Stimulated activated CD4-positive, alpha-beta T cell treated with anti-CD3 and anti-CD28 coated beads, Interleukin-12 subunit alpha, Interleukin-12 subunit beta, amount 100 ng/mL, for 4 hours (primary cell): ENCODE measurements at places on chromosomes 16 and 17.

DNA sequence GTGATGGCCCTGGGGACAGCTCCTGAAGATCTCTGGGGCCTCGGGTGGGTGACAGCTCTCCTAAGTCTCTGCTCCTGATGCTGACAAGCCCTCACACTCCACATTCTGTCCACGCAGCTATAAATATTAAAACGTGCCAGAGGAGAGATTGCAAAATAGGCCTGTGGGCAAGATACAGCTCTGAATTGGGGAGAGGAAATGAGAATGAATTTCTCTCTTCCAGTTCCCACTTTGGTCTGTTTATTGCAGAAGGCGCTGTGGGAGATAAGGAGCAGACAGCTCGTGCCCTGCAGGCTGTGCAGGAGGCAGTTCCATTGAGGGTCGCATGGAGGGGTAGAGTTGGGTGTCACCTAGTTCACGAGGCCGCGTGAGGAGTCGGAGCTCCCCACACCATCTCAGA lies 87.5 kb upstream of the SDK2 start:
- DNase-seq: no peak

DNA sequence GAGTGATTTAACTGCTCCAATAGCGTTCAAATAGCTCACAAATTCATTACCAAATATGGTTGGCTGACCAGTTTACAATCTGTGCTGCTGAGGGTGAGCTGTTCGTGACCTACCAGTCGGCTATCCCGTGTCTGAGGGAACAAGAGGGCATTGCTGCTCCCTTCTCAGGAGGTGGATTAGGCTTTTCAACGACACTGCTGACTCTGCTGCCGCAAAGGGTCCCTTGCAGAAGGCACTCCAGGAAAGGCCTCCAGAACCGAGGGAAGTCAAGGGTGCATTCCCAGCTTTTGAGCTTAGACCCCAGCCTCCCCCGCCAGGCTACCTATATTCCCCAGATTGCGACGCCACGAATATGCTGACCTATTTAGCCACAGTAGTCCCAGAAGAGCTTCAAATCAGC lies 32.3 kb downstream of the GJC1 start:
- DNase-seq: no peak

- no peak for DNase-seq
Observed at GRCh38 chr16:48318630-48319029, 66.6 kb downstream of the SIAH1 start.

- DNase-seq: no peak
Observed at GRCh38 chr16:19210968-19211367, 42.9 kb downstream of the SYT17 start.

GRCh38 chr16:85686912-85687591 lies 1.7 kb downstream of the GINS2 start:
- no peak for DNase-seq

DNA sequence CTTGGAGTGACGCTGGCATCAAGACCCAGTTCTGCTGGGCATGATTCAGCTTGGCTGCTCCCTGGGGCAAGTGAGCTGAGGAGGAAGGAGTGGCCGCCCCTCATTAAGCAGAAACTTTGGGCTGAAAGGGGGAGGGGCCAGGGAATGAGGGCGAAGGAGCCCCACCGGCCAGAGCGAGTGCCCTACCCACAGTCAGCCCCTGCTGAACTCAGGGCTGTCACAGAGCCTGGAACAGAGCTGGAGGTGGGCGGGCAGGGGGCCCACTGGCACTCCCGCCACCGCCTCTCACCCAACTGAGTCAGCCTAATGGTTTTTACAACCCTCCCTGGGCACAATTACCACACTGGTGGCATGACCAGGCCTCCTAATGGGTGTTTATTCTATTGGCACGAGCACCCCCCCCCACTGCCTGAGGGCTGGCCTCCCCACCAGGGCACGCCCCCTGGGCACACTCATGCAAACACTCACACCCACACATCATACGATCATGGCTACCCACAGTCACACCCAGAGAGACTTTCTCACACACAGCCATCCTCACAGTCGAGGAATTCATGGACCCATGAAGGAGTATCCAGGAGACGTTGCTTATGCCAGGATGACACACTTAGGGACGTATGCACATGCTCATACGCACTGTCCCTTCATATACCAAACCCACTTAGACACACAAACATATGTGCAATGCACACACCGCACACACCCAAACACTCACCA lies 19.2 kb downstream of the UNC119 start:
- DNase-seq: no peak

- no peak for DNase-seq
Observed at GRCh38 chr17:81385320-81386111, 9.7 kb upstream of the BAHCC1 start.

- DNase-seq: no peak
Observed at GRCh38 chr17:72305472-72305871, 184.7 kb downstream of the SOX9 start.

DNA sequence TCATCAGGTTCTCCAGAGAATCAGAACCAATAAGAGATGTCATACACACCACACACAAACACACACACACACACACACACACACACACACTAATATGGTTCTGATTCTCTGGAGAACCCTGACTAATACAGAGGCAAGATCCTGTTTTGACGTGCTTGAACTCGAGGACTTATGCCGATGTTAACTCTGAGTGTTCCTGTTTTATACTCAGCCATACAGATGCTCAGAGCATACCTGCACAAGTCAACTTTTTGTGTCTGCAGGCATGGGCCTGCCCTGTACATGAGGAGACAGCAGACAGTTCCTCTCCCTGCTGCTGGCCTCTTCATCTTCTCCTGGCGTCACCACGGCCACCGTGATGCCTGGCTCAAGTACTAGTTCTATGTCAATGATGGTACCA lies 635.9 kb downstream of the WWOX start:
- no peak for DNase-seq

GRCh38 chr17:21061971-21062526 lies 19.2 kb upstream of the USP22 start:
- DNase-seq: no peak

- no peak for DNase-seq
Observed at GRCh38 chr17:2297023-2297422, 6.6 kb downstream of the SMG6 start.

DNA sequence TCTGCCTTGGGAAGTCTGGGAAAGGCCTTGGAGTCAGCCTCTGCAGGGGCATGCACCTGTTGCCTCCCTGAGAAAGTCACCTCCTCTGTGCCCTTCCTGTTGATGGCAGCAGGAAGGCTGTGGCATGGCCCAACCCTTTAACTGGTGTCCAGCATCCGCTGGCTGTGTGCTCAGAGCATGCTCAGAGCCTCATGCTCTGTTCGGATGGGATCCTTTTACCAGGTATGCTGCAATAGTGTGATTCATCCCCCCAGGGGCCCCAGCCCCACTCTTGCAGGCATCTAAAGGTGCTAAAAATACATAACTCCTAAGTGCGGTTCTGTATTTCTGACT lies 24.9 kb downstream of the KLHL36 start:
- DNase-seq: no peak

- DNase-seq: no peak
Observed at GRCh38 chr16:30122604-30123160, 338 bp downstream of the MAPK3 start.

GRCh38 chr16:75065521-75066149 lies 50.9 kb downstream of the LDHD start:
- DNase-seq: no peak

- no peak for DNase-seq
Observed at GRCh38 chr17:50258647-50259476, 15.4 kb upstream of the TMEM92 start.

GRCh38 chr17:39647256-39647655 lies 10.3 kb downstream of the STARD3 start:
- no peak for DNase-seq

- no peak for DNase-seq
Observed at GRCh38 chr17:78785011-78785662, 3.1 kb upstream of the CYTH1 start.

GRCh38 chr17:30137158-30137557 lies 20.5 kb downstream of the NSRP1 start:
- DNase-seq: no peak

DNA sequence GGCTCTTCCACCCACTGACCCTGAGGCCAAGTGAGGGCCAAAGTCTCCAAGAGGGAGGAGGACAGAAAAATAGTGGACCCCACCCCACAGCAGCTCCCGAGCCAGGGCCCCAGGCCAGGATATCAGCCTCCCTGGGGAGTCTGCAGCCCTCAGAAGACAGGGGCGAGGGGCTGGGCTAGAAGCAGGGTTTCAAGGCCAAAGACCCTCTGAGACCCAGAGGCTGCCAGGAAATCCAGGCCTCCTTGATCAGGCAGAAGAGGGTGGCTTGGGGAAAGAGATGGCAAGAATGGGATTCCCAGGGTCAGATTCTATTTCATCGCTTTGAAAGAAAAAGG lies 156.1 kb downstream of the ZNF423 start:
- no peak for DNase-seq

- DNase-seq: no peak
Observed at GRCh38 chr17:4562015-4562969, 1.9 kb upstream of the GGT6 start.
